ENCODE measurements at places on chromosomes 6 and 20. TPM values are rescaled to one million over a fixed set of nuclear protein-coding genes. Genes with fewer than 3 reads are reported as not detected.

DNA sequence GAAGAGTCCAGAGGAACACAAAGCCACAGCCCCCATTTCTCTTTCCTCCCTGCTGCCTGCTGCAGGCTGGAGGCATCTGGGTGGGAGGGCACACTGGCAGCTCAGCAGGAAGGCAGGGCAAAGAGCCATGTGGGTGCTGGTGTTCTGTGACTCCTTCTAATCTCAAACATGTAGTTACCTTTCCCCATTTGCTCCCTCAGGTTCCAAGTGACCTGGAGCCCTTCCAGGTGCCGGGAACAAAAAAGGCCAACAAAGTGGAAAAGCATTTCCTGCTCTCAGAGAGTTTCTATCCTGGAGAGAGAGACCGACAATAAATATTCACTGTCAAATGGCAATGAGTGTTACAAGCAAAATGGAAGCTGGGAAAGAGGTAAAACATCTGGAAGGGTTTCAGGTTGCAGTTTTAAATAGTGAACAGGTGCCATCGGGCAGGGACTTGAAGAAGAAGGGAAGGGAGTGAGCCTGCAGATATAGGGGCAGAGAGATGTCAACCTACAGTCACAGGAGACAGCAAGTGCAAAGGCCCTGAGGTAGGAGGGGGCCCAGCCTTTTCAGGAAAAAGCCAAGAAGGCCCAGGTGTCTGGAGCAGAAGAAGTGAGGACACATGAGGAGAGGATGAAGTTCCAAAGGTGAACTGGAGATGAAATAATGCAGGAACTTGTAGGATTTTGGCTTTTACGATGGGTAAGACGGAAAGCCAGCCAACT is 43.6 kb upstream of the IYD start:
- no peak overlapping the region for H3K4me3 ChIP-seq
- H3K4me1 ChIP-seq: no peaks in the 10 kb centered on the region
- DNase-seq: no peak
- H3K36me3 ChIP-seq: no peaks in the 10 kb centered on the region
- no peak overlapping the region for H3K27ac ChIP-seq
- H3K27me3 ChIP-seq: peaks cover 9% of the 10 kb centered on the region

DNA sequence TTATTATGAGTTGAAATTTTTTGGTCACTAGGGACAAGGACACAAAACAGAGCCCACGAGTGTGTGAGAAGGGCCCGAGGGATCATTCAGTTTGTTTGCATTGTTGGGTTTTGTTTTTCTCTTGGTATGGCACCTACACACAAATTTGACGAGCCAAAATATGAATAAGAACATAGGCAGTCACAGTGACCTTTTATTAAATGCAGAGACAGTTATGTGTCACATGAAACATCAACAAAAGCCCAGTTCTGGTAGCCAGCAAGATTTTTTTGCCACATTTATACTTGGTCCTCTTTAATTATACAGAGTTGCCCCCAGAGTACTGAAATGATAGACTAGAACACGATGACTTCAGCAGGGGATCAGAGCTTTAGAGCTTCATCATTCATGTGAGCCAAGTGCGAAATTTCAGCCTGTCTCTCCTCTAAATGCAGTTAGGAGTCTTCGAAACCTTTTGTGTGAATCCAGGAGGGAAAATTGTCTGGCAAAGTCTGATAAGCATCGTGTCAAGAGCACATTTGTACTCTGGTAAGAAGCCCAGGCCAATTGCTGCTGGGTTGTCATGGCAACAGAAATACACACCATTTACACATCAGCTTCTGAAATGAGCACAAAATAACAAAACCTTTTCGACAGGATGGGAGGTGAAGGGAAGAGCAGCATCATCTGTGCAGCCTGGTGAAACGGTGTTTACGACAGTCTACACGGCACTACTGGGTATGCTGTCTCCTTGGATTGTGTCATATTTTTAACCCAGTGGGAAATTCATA is 79.2 kb upstream of the RIPOR2 start:
- H3K36me3 ChIP-seq: no peaks in the 10 kb centered on the region
- no peaks in the 10 kb centered on the region for H3K27me3 ChIP-seq
- no peak overlapping the region for H3K4me3 ChIP-seq
- DNase-seq: peak; percentile 71
- no peak overlapping the region for H3K27ac ChIP-seq

- H3K27me3 ChIP-seq: no peaks in the 10 kb centered on the region
- no peaks in the 10 kb centered on the region for H3K4me1 ChIP-seq
- peak; percentile 11 for DNase-seq
- no peaks in the 10 kb centered on the region for H3K36me3 ChIP-seq
- no peak overlapping the region for H3K27ac ChIP-seq
- H3K4me3 ChIP-seq: no peak overlapping the region
These were observed 123.8 kb upstream of the AKIRIN2 start for GRCh38 chr6:87825821-87826221.

DNA sequence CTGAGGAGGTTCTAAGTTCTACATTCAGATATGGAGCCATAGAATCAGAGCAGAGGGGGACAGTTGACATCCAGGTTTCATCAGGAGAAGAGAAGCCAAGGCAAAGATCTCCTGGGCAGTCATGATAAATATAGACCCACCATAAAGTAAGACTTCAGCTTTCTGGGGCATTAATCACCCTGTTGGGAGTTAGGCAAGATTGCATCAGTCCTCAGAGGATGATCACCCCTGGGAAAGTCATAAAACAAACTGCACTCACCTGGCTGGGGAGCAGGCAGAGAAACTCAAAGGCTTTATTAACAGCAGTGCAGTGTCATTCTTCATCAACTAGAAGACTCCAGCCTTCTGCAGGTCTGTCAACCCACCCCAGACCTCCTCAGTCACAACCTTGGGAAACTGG is 301.3 kb upstream of the JARID2 start:
- no peak overlapping the region for H3K27ac ChIP-seq
- DNase-seq: no peak
- no peak overlapping the region for H3K4me3 ChIP-seq
- H3K27me3 ChIP-seq: no peaks in the 10 kb centered on the region

GRCh38 chr6:69980624-69981023 is 114.3 kb downstream of the COL19A1 start:
- H3K27ac ChIP-seq: no peak overlapping the region
- H3K4me3 ChIP-seq: no peak overlapping the region
- H3K27me3 ChIP-seq: no peaks in the 10 kb centered on the region
- DNase-seq: no peak
- H3K36me3 ChIP-seq: no peaks in the 10 kb centered on the region
- no peaks in the 10 kb centered on the region for H3K4me1 ChIP-seq

DNA sequence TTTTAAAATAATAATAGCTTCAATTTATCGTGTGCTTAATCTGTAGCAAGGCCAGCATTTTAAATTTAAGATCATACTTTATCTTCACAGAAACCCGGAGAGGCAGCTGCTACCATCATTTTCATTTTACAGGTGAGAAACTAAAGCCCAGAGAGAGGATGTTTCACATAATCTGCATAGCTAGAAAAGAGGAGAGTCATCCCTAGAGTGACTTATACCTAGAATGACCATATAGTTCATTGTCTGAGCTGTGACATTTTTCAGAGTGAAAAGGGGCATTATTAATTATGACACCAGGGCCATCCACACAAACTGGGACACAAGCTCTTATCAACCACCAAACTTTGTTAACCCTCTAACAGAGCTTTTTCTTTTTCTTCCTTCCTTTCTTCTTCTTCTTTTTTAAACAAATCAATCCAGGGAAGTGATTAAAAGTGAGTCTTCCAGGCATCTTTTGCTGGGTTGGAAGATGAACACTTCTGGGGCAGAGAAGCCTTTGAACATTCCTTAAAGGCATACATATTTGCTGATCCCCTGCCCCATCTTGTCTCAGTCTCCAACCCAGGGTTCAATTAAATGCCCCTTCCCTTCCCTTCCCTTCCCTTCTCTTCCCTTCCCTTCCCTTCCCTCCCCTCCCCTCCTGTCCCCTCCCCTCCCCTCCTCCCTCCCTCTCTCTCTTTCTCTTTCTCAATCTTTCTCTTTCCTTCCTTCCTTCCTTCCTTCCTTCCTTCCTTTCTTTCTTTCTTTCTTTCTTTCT is 272.5 kb upstream of the JAG1 start:
- no peak overlapping the region for H3K27ac ChIP-seq
- no peaks in the 10 kb centered on the region for H3K27me3 ChIP-seq
- DNase-seq: no peak
- H3K4me3 ChIP-seq: no peak overlapping the region
- H3K4me1 ChIP-seq: no peaks in the 10 kb centered on the region

DNA sequence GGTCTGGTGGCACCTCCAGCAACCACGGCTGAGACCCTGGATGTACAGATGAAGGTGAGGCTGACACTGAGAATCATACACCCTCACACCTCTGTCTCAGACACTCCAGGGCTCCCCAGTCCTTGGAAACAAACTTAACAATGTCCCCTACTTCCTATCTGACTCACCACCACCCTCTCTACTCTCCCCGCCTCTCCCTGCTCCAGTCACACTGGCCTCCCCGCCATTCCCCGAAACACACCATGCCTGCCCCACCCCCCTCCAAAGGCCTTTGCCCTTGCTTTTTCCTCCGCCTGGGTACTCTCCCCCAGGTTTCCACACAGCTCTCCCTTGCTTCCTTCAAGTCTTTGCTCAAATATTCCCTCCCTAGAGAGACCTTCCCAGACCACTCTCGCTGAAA is 16.3 kb downstream of the BPI start:
- DNase-seq: no peak
- no peaks in the 10 kb centered on the region for H3K36me3 ChIP-seq
- H3K27ac ChIP-seq: no peak overlapping the region

DNA sequence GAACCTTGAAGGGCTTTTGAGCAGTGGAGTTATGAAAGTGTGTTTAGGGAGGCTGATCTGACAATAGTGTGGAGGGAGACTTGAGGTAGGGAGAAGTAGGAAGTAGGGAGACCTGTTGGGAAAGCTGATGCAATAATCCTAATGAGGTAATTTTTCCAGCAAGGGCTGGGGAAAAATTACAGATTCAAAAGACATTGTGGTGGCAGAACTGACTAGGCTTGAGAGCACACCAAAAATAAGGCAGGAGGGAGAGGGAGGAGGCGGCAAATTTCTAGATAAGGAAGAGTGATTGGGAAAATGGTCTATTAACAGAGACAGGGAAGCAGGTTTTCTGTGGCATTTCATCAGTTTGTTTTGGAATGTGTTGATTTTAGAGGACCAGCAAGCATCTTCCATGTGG is 5.5 kb downstream of the PRRT1 start:
- no peak for DNase-seq
- H3K36me3 ChIP-seq: no peaks in the 10 kb centered on the region
- peaks cover 3% of the 10 kb centered on the region for H3K4me1 ChIP-seq
- H3K27me3 ChIP-seq: peaks cover 20% of the 10 kb centered on the region
- no peak overlapping the region for H3K4me3 ChIP-seq

- H3K4me3 ChIP-seq: no peak overlapping the region
- peaks cover 21% of the 10 kb centered on the region for H3K27me3 ChIP-seq
- H3K36me3 ChIP-seq: no peaks in the 10 kb centered on the region
- no peaks in the 10 kb centered on the region for H3K4me1 ChIP-seq
These were observed 85.9 kb downstream of the CRYBG1 start for GRCh38 chr6:106446287-106446885.

GRCh38 chr6:38169221-38169976 is 349.9 kb downstream of the ZFAND3 start:
- no peaks in the 10 kb centered on the region for H3K27me3 ChIP-seq
- no peak for DNase-seq
- no peaks in the 10 kb centered on the region for H3K4me1 ChIP-seq
- no peak overlapping the region for H3K27ac ChIP-seq
- no peaks in the 10 kb centered on the region for H3K36me3 ChIP-seq

DNA sequence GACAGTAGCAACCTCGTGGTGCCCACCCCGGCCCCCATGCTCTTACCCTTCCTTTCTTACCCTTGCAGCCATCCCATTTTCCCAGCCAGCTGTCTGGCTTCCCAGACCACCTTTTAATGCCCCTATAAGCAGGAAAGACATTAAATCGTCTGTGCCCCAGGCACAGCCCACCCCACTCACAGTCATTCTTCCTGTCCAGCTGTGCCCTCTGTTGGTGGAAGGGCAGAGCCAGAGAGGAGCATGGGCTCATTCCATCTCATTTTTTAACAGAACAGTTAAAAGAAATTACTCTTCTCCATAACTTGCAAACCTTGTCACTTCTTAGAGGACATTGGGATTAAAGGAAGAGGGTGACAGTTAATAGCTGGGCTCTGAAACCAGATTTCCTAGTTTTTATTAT is 240.5 kb downstream of the NRN1 start:
- no peak for DNase-seq
- no peak overlapping the region for H3K27ac ChIP-seq
- H3K36me3 ChIP-seq: no peaks in the 10 kb centered on the region
- H3K4me1 ChIP-seq: no peaks in the 10 kb centered on the region
- H3K27me3 ChIP-seq: no peaks in the 10 kb centered on the region
- H3K4me3 ChIP-seq: no peak overlapping the region

DNA sequence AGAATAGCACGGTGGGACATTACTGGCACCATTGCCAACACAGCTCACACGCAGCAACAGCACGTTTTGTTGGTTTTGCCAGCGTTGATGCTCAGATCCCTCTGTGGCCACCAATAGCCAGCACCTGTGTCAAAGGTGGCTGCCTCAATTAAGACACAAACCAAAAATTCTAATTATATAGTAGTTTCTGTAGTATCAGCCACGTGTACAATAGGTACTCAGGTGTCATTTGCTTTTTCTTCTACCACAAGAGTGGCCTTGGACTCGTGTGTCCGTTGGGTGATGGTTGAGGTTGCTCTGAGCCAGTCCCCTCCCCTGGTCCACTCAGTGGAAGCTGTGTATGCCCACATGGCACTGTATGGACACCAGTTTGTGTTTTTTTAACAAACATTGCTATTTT is 105.1 kb downstream of the CARMIL1 start:
- no peaks in the 10 kb centered on the region for H3K36me3 ChIP-seq
- no peak for DNase-seq
- H3K27ac ChIP-seq: no peak overlapping the region
- no peaks in the 10 kb centered on the region for H3K4me1 ChIP-seq
- H3K27me3 ChIP-seq: no peaks in the 10 kb centered on the region

GRCh38 chr20:1368448-1369199 is 24.2 kb downstream of the FKBP1A start:
- no peaks in the 10 kb centered on the region for H3K27me3 ChIP-seq
- no peak for DNase-seq
- peaks cover 25% of the 10 kb centered on the region for H3K36me3 ChIP-seq
- H3K4me1 ChIP-seq: peaks cover 42% of the 10 kb centered on the region
- no peak overlapping the region for H3K4me3 ChIP-seq

GRCh38 chr6:163661272-163661671 is 246.8 kb downstream of the QKI start:
- DNase-seq: no peak
- H3K27me3 ChIP-seq: no peaks in the 10 kb centered on the region
- no peak overlapping the region for H3K27ac ChIP-seq
- no peaks in the 10 kb centered on the region for H3K4me1 ChIP-seq
- H3K4me3 ChIP-seq: no peak overlapping the region

Gene PPP2R5D
- 51.0 TPM for total RNA-seq

Gene PCSK2
- total RNA-seq: not detected

Gene ALDH8A1
- 0.95 TPM for total RNA-seq

Gene MAPK13
- 8.2 TPM for total RNA-seq

Gene PRPH2
- total RNA-seq: 0.48 TPM

Gene HLA-G
- total RNA-seq: not detected

Gene ROS1
- not detected for total RNA-seq

Gene PKIB
- total RNA-seq: not detected

Gene HLA-DMB
- total RNA-seq: 0.39 TPM

Gene IL20RA
- total RNA-seq: not detected

Gene FAXC
- 3.6 TPM for total RNA-seq

Gene C6orf163
- total RNA-seq: 2.5 TPM

Data from endothelial cell of umbilical vein (primary cell).